ENCODE measurements at places on chromosomes 5 and 9.

GRCh38 chr5:10447041-10447440, 5.4 kb downstream of the ROPN1L start:
- no peak for DNase-seq

DNA sequence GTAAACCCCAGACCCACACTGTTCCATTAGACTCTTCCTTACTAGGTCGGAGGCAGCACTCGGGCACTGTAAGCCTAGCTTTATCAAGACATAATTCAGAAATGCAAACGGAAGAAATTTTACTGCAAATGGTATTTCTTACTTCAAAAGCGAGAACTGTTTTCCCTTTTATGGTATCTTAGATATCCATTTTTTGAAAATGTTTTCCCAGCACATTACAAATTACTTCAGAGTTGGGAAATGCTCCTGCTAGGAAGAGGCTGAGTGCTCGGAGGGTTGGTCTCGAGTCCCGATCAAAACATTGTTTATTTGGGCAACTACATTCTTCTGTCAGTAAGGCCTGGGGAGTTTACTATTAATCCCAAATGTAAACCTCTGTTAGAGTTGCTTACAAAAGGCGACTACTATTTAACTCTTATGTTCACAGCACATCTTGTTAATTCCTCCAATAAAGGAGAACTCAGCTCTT, 332.9 kb downstream of the CWC27 start:
- DNase-seq = no peak

DNA sequence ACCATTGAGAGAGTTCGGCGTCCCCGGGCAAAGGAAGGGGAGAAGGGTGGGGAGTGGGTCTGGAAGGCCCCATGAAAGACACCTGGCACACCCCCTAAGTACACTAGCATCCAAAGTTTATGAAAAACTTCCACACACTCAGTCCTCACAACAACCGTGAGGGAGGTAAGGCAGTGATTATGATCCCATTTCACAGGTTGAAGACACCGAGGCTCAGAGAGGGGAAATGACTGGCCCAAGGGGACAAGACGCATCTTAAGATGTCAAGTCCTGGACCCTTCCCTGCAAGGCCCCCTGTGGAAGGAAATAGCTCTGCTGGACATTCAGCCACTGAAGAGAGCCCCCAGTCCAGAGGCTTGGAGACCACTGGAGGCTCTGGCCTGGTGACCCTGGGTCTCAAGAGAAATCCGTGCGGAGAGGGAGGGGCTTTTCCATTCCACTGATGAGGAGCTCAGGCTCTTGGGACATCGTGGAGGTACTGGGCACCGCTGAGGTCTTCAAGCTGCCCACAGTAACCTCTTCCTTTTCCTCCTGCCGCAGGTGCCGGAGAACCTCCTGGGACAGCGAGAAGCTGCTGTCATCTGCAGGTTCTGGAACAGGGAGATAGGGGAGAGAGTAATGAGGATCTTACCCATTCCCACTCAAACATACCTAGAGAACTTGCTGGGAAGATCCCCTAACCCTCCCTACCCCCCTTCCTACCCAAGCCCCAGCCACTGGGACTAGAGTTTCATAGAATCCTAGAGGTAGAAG, 5.2 kb downstream of the SMIM33 start:
- no peak for DNase-seq

DNA sequence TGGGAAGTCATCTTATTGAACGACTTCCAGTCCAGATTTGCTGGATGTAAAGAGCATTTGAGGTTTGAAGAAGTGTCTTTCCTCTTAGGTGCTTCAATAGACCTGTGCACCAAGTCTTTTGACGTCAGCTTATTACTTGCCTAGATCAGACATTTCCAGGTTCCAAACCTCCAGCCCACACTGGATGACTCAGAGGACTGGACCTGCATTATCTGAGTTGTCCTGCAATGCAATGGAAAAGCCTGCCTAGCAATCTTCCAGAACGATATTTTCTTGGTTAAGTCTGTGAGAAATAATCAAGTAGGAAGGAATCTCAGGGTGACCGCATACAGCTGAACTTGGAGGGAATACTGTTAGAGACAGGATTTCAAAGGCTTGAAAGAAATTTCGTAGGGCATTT, 147.2 kb upstream of the MOCS2 start:
- no peak for DNase-seq

DNA sequence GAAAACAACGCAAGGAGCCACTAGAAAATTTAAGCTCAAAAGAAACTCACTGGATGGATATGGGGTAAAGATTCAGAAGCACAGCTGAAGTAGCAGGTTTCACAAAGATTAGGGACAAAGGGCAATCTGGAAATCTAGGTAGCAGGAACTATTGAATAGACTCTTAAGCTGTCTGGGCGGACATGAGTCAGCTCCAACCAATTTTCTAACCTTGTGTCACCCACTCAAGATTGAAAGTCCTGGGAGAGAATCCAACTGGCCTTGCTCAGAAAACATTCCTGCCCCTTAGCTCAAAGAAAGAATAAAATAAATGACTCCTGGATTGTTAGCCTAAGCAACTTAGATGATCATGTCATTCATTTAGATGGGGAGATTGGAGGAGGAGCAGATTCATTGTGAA, 69.2 kb downstream of the STK32A start:
- DNase-seq = no peak

DNA sequence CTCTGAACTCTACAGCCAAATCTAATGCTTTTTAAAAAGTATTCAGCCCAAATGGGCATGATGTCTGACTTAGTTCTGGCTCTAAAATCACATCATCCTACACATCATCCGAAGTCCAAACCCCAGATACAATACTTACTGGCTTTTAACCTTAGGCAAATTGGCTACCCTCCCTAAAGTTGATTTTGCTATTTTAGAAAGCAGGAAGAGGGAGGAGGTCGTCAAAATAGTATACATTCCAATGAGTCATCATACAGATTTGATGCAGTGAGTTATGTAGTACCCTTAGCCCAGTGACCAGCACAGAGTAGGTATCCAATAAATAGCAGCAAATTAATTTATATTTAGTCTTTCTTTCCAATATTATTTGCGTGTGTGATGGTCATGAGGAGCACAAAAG, 582.0 kb upstream of the TUSC1 start:
- DNase-seq = no peak

- DNase-seq = no peak
Measured at GRCh38 chr9:105242557-105242956, 1.9 kb upstream of the SLC44A1 start.

DNA sequence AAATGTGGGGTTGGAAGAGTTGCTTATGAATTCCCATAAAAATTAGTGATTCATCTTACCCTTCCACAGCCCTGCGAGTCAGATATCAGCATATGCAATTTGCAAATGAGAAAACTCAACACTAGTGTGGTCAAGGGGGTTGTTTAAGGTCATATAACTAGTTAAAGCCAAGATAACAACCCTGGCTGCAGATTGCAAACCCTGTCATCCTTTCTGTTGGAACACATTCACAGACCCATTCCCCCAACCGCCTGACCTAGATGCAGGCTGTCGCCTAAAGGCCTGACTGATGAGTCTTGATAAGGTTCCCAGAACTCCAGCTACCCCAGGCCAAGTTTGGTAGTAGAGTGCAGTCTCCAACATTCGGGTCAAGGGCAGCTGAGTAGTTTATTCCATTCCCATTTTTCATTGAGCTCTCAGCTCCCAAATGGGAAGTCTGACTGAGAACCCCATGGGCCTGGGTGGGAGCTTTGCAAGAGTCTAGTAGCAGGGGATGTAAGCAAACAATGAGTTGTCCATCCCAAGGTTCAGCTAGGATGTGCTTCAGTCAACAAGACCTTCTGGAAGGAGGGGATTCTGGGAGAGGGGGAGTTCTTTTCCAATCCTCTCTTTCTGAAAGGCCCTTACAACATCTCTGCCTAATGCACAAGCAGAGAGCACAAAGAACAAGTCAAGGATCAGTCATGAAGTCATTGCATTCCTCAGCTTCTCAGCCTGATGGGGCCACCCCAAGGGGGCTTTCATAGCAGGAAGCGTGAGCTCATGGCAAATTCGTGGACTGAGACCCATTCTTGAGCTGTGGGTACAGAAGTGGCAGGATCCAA, 40.3 kb downstream of the ADAM19 start:
- no peak for DNase-seq

DNA sequence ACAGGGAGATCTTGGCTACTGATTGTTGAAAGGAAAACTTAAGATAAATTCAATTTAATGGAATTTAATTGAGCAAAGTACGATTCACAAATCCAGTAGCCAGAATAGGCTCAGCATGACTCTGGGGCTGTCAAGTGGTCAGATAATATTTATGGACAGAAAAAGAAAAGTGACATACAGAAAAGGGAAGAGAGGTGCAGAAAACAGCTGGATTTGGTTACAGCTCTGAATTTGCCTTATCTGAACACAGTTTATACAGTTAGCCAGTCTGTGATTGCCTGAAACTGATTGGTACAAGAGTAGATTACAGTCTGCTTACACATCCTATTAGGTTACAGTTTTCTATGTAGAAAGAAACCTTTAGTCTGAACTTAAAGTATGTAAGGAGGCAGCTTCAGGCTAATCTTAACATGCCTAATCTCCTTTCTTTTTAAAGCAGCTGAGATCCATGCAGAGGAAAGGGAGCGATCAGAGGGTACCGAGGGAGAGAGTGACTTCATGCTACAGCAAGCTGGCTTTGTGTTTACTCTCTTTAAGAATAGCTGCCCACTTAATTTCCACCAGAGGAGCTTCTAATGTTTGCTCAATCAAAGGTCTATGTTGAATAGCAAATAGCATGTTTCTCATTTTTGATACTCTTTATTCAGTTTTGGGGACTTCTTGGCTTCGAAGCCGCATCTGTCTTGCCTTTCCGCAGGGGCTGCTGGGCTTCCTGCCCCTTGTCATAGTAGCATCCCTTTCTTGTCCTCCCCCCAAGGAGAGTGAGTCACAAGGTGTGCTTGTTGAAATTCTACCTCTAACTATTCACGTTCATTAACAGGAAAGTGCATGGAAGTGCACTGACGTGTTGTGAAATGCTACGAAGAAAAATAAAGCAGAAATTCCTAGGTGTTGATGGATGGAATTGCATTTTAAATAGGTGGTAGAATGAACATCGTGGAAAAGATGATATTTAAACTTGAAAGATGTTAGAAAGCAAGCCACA, 761.2 kb downstream of the TAF11L14 start:
- DNase-seq = no peak

DNA sequence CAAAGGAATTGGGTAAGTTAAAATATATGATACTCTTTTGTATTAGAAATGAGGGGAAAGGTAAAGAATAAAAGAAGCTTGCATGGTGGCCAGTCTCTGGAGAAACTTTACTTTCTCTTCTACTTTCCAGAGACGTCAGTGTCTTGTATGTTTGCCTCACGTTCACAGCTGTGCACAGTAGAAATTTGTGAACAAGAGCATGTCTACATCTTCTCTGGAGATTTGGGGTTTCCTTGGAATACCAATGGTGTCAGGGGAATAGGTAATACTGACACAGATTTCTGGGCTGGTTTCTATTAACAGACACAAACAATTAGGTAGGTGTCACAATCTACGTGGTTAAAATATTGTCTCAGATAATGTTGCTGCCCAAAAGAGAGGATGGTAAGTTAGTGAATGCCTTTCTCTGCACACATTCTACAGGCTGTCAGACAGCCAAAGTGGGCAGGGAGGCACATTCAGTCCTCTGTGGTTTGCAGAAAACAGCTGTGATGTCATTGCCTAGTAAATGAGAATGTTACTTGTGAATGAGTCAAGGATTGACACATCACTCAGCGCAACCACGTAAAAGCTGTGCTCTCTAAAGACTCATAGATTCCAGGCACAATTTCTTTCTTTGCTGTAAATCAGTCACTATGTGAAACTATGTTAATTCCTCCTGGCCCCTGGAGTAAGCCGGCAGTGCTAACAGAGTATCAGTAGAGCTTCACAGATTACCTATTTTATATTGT, 397.1 kb downstream of the MAN2A1 start:
- peak; percentile 76 for DNase-seq

- no peak for DNase-seq
Measured at GRCh38 chr5:160071516-160071915, 47.7 kb downstream of the PWWP2A start.

GRCh38 chr9:91307279-91307678, 54.4 kb downstream of the AUH start:
- no peak for DNase-seq

DNA sequence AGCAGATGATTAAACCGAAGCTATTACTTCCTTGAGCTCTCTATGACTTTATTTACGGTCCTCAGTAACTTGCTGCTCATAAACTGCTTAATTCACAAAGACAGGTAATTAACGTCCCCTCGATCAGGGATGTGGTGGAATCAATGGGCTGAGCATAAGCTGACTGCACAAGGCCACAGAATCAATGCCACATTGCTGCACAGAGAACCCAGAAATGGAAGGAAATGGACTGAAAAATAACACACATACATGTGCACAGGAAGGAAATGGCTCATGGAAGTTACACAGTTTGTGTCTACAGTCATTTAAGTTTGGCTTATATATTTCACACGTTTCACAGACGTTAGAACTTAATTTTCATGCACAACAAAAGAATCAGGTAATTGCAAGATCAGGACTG, 118.3 kb upstream of the KLF9 start:
- no peak for DNase-seq

GRCh38 chr5:135034236-135034962, 371 bp upstream of the PITX1 start:
- DNase-seq = peak; percentile 17

GRCh38 chr5:59891962-59892643, 1.4 kb downstream of the PDE4D start:
- no peak for DNase-seq

DNA sequence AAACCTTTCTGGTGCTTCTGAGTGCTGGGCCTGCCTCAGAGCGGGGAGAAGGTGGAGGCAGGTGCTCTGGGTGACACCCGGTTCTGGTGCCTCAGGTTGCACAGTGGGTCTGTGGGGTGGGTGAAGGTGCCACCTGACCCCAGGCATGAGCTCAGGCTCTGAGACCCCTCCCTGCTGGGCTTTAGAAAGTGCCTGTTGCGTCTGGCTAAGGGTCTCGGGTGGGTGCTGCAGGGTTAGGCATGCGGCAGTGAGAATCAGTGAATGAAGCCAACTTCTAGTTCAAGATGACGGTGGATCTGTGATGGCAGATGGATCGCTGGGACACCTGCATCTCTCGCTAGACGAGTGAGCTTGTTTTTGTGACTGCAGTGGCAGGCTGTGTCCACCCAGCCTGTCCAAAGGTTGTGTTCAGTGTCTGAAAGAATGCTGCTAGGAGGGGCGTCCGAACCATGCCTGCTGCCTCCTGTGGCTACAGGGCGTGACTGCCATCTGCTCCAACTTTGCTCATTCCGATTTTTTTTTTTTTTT, 5.0 kb downstream of the SQSTM1 start:
- no peak for DNase-seq

DNA sequence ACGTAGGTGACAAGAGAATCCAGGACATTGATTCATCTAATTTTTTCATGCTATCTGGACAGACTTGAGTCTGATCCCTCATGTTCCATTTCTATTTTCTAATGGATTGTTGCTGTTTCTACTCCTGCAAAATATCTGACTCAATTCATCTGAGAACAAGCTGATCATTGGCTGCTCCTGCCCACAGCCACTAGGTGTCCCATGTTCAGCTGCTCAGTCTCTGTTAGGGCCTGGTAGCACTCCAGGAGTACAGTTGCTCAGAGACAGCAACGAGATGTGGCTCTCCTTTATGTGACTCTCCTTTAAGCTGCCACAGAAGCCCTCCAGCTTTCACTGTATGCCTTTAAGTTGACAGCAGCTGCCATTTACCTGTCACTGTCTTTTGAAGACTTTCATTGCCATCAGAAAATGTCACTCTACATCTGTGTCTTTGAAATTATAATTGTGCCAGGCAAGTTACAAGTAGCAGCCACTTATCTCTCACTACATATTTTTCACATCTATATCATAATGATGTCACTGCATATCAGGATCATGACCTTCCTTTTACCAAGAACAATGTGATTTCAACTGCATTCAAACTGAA, 1944.2 kb upstream of the NUDT12 start:
- no peak for DNase-seq
